ENCODE measurements at places on chromosomes 2 and 18. TPM values are rescaled to one million over a fixed set of nuclear protein-coding genes. Genes with fewer than 3 reads are reported as not detected.

UGT1A9 gene
- total RNA-seq: not detected

DNA sequence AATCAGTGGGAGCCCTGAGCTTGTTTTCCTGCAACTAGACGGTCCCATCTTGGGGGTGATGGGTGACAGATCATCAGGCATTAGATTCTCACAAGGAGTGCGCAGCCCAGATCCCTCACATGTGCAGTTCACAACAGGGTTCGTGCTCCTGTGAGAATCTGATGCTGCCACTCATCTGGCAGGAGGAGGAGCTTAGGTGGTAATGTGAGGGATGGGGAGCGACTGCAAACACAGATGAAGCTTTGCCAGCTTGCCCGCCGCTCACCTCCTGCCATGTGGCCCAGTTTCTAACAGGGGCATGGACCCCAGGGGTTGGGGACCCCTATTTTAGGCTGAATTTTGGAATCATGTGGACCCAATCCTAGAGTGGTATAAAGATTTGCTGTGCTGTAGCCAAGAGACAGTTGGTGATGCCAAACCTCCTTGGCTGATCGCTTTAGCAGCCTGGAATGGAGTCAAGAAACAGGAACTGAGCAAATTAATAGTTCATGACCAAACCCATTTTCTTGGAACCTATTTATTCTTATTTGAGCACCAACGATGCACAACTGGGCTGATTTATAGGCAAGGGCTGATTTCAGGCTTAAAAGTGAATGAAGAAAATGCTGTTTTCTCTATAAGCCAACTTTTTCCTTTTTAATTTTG, 25.7 kb downstream of the LPIN1 start:
- DNase-seq: no peak

SCYGR2 gene
- not detected for total RNA-seq

DNA sequence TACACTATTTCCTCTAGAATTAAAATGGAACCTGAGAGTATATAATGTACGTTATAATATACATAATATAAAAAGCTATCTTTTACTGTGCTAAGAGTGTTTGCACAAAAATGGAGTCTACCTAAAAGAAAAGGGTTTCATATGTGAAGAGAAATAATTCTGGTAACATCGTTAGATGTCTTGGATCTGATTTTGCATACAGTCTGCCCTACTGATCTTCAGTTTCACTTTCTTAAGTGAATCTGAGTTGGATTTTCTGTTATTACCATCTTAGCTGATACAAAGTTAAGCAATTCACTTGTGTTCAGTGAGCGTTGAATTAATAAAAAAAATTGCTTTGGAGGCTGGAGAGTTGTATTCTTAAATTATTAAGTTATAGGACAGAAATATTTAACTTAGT, 502.1 kb upstream of the TMEFF2 start:
- no peak for DNase-seq

GALM gene
- total RNA-seq: 7.6 TPM

DNA sequence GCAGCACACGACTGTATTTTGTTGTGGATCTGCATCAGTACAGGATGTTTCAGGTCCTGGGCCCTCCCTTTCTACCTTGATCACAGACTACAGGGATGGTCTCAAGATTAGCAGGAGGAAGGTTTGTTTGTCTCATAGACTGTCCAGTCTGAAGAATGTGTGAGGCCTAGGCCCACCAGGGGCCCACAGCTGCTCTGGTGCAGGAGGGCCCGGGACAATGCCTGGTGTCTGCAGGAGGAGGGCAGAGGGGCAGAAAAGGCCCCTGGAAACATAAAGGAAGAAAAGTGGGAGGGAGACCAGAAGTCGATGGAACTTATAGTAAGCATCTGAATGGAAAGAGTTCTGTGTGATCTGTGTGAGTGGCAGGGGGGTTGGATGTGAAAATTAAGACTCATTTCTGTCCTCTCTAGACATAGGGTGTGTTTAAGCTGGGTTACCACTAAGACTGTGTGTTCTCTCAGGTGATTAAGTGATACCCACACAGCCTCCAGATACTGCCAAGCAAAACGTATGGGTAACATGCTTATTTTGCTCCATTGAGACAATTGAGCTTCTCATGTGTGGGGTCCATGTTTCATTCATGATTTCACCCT, 33.4 kb upstream of the LPIN2 start:
- no peak for DNase-seq

CCDC141 gene
- 3.9 TPM for total RNA-seq

DNA sequence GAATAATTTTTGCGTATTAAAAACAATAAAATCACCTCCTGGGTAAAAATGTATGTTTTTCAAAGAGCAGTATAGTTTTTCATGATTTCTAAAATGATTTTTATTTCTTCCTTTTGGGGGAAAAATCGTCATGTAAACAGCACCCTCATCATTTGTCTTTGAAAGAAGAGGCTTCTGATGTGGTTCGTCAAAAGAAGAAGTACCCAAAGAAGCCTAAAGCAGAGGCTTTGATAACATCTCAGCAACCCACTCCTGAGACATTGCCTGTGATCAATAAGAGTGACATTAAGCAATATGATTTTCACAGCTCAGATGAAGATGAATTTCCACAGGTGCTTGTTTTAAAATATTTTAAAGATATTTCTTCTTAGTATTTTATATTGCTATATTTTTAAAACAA, 110.2 kb upstream of the KIF5C start:
- no peak for DNase-seq

DNA sequence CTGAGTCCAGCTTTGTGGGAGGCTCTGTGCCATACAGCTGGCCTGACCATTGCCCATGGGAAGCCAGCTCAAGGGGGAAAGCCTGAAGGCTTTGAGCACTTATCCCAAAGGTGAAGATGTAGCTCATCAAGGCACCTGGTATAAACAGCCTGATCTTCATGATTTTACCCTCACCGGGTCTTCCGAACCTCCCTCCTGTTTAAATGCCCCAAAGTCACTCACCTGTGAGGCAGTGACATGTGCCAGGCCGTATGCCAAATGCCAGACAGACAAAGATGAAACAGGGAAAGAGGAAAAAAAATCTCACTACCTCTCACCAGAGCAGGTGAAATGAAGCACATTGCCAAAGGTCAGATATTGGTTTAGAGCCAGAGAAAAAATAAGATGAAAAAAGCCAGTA, 62.8 kb upstream of the ITSN2 start:
- no peak for DNase-seq

GRCh38 chr2:3127710-3128109, 249.9 kb downstream of the EIPR1 start:
- DNase-seq: no peak

DNA sequence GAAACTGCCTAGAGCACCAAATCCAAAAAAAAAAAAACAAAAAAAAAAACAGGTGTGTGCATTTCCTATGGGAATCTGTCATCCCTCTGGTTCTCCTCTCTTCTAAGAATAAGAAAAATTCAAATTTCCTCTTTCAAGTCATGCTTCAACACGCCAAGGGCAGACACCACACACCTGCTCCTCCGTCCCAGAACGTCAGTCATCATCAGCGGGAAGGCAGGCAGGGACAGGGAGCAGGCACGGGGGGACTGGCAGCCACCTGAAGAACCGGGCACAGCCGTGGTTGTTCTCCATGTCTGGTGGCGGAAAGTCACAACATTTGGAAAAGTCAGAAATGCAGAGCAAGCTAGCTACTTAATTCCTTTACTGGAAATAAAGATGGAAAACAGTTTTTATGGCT, 214.8 kb downstream of the IKZF2 start:
- DNase-seq: no peak

DNA sequence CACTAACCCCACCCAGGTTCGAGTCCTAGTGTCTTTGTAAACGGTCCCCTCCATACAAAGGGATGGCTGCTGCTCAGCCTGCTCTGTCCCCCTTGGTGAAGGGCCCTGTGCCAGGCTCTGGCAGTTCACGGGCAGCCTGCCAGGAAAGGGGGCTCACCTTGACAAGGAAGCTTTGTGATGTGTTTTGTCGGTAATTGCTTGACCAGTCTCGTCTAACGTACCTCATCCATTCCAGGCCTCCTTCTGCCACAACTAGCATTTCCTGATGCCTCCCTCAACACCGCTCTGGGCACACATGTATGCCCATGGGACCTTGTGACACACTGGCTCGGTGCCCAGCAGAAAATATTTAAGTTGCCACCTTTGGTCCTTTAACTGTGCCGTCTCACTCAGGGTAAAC, 171.9 kb downstream of the KLHL29 start:
- DNase-seq: no peak

- no peak for DNase-seq
These were observed 123.2 kb downstream of the PHLPP1 start for GRCh38 chr18:62838475-62839098.

DNA sequence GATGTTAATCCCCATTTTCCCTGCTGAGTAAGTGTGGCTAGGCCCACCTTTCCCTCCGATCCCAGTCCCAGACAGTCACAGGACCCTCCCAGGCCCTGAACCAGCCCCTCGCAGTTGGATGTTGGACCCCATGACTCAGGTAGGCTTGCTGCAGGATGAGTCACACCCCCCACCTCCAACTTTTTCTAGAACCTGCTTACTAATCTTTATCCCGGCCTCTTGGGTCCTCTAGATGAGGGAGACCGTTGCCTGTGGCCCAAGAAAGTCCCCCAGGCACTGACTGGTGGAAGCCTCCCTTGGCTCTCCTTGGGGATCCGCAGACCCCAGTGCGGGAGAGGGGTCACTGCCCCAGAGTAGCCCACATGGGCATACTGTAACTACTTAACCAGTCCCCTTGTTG, 98.5 kb downstream of the SMAD7 start:
- DNase-seq: no peak

- DNase-seq: no peak
These were observed 62.3 kb upstream of the NABP1 start for GRCh38 chr2:191615596-191615995.

COL3A1 gene
- 2,960 TPM for total RNA-seq

ANKRD30B gene
- 0.20 TPM for total RNA-seq

DNA sequence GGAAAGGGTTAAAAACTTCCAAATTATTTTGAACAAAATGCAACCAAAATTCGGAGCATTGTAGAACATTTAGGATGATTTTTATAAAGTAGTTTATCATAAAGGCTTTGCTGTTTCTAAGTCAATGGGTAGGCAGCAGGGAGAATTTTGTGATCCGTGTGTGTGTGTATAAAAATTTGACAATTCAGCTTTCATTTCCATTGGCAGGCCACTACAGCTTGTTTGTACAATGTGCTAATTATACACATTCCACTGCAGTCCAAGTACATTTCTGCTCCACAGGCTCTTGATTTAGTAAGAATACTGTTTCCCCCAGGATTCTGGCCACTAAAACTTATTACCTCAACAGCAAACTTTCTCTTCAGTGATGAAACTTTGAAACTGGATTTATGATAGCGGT, 71.8 kb upstream of the LTBP1 start:
- DNase-seq: no peak

SNORC gene
- total RNA-seq: 4.6 TPM

- no peak for DNase-seq
These were observed 28.1 kb upstream of the HTR2B start for GRCh38 chr2:231152800-231153557.

- no peak for DNase-seq
These were observed 64.8 kb downstream of the REV1 start for GRCh38 chr2:99425022-99425421.

CD207 gene
- 0.06 TPM for total RNA-seq

GRCh38 chr2:102120701-102121159, 21.8 kb upstream of the IL1R1 start:
- peak; percentile 37 for DNase-seq

DNA sequence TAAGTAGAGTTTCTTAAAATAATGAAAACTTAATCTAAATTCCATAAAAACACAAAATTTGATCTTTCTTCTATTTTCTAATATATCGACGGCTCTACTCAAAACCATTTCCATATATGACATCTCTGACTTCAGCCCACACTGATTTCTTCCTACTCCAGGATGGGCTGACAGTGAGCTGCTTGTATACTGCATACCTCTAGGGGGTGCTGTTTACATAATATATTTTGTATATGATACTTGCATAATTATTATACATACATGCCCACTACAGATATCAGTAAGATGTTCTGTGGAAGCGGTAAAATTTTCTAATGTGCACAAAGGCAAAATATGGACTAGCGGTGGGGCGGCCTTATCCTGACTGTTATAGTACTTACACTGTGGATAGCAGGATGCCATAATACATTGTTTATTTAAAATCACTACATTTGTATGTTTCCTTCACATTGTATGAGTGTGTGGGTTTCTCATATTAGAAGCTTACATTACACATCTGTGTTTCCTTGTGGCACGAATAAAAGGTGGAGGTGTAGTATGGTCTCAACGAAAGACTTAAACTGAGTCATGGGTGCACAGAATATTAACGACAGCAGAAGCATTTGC, 66.1 kb upstream of the NXPH2 start:
- DNase-seq: peak; percentile 59

SPDYA gene
- total RNA-seq: 2.3 TPM
